ENCODE measurements at places on chromosomes 13 and 19.

DNA sequence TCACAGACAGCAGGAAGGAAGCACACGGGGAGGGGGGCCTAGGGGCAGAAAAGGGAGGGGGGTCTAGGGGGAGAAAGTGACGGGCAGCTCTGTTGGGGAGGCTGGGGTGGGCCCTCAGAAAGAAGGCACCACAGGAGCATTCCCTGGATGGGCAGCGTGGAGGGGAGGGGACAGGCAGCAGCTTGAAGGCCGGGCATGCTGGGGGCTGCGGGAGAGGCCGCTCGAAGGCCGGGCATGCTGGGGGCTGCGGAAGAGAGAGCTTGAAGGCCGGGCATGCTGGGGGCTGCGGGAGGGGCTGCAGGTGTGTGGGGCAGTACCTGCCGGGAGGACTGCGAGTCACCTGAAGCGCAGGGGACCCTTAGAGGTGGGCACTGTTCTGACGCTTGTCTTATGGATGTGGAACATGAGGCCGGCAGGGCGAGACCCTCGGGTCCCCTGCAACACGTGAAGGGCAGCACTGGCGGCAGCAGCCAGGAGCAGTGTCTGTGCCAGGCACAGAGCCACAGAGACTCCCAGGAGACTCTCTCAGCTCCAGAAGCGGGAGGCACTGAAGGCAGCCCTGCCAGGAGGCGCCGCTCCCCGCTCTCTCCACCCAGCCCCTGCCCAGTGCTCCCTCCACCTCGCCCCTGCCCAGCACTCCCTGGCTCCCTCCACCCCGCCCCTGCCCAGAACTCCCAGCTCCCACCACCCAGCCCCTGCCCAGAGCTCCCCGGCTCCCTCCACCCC, 13.3 kb downstream of the ZNF787 start:
- DNase-seq: no peak

DNA sequence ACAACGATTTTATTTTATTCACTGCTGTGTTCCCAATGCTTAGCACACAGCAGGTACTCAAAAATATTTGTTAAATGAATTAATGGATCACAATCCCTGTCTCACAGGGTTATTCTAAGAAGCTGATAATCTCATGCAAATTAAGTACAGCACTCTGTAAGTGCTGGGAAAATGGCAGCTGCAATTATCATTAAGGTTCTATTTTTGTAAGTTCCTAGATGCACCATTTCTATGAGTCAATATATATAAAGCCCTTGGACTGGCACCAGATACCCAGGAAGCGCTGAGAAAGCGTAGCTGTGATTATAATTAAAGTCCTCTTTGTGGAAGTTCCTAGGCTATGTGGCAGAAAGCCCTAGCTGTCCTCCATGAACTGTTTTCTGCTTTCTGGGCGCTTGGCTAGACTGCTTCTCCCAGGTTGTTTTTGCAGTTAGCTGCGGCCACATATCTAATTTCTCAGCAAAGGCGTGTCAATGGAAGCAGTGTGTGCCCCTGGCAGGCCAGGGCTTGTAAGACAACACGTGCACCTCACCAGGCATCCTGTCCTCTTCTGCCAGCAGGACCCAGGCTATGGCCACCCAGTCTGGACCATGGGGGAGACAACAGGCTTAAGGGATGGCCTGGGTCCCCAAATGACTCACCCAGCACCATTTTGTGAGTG, 5.2 kb upstream of the SRRM5 start:
- no peak for DNase-seq

DNA sequence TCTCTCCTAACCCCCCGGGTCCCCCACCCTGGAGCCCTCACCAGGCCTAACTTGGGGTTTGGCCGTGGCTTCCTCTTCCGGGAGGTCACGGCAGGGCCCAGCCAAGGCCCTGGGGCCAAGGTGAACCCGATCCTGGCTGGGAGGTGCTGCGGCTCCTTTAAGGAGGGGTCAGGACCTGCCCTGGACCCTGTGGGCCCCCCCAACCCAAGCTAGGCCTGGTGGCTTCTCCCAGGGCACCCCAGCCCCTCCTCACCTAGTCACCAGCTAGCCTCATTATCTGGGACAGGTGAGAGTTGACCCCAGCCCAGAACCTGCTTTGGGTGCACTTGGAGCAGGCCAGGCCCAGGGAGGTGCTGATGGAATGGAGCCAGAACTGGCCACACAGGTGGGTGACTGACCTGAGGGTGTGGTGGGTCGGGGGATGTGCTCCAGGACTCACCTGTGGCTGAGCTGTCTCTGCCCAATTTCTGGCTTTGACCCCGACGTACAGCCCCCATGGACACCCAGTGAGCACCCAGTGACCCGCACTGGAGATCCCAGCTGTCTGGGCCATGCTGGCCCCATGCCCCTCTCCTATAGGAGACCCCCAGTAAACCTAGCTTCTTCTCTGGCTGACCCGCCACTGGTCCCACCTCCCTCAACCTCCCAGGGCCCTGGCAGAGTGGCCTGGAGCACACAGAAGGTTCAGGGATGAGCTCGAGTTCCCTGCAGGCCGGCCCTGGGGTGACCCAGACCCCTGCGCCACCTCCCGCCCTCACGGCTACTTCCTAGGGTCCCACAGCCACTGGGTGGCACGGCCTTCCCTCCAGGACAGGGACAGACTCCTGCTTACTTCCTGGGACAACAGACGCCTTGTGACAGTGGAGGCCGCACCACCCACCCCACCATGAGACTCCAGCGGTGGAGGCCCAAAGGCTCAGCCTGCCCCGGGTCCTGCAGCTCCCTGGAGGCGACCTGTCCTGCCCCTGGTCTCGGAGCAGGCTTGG, 6.7 kb upstream of the MKNK2 start:
- DNase-seq: no peak

DNA sequence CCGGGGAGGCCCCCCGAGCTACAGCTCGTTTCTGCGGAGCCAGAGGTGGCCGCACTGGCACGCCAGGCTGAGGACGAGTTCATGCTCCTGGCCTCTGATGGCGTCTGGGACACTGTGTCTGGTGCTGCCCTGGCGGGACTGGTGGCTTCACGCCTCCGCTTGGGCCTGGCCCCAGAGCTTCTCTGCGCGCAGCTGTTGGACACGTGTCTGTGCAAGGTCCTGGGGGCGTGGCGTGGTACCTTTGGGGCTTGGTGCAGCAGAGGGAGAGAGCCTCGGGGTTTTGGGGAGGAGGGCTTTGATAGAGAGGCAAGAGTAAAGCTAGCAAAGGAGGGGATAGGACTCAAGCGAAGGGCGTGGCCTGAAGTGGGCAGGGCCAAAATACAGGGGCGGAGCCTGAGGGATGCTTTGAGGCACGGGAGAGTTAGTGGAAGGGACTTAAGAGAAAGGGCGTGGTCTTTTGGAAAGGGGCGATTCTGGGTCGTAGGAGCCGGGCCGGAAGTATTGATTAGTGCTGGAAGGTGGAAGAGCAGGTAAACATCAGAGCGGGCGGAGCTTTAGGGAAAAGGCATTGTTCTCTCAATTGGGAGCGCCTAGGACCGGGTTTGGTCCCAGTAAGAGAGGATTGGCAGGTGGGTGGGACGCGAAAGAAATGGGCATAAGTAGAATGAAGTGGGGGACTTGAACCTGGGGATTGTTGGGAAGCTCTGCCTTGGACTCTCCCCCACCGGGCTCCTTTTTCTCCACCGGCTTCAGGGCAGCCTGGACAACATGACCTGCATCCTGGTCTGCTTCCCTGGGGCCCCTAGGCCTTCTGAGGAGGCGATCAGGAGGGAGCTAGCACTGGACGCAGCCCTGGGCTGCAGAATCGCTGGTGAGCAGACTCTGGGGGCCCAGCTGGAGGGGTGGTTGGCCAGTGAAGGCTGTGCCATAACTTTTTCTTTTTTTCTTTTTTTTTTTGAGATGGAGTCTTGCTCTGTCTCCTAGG, 1.2 kb downstream of the PPM1N start:
- no peak for DNase-seq

DNA sequence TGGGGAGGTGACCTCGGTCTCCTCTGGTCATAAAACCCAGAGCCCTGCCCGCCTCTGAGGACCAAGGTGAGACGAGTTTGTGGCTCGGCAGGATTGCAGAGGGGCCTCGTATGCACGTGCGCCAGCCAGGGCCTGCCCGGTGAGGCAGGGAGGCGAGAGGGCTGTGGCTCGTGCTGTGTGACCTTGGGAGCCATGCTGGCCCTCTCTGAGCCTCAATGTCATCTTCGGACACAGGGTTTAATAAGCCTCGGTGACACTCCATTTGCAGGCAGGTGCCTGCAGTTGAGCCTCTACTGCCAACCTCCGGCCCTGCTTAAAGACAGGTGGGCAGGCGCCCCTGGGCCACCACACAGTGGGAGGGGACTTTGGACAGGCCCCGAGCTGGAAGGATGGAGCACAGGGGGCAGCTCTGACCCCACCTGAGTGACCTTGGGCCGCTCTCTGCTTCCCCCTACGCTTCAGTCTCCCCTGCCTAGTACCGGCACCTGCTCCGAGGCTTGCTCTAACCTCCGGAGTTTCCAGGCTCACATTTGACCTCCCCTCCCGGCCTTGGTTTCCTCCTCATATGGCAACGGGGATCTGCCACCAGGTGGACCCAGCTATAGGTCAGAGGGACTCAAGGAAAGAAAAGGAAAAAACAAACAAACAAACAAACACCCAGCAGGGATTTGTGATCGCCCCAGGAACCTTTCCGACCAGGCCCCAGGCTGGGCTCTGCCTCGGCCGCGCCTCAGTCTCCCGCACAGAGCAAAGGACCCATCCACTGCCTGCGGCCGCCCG, 3.1 kb downstream of the ZBTB7A start:
- DNase-seq: no peak

All from skeletal muscle cell (primary cell).